Pancreas (tissue), 10 donors: ENCODE measurements at places on chromosomes 2 and 18. TPM values are rescaled to one million over a fixed set of nuclear protein-coding genes. Genes with fewer than 3 reads are reported as not detected.

The DYNAP gene
- total RNA-seq, result not detected

The TMEM200C gene
- total RNA-seq, result 0.28 TPM

The PARD6G gene
- 0.42 TPM for total RNA-seq

The MYO7B gene
- 0.22 TPM for total RNA-seq

The FHL2 gene
- 3.0 TPM for total RNA-seq

The MAT2A gene
- total RNA-seq, result 393 TPM

The UPP2 gene
- not detected for total RNA-seq

The PRKAG3 gene
- not detected for total RNA-seq
